ENCODE measurements at places on chromosomes 6 and 20.
A peak's percentile ranks its signal among the peaks of the same experiment; 100 is the strongest.

DNA sequence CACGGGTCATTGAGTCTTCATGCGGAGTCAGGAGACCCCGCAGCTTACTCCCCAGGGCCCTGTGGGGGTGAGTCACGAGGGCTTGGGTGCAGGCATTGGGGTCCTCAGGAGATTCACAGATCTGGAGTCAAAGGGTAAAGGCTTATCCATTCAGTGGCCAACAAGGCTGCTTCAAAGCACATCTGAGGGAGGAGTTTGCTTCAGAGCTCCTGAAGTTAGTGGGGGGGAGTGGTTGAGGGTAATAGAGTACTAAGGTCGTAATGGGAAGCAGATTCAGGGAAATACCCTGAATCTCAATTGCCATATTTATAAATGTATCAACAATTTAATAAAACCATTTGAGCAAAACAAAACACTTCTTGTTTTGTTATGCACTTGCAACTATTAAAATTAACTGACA lies 37.3 kb downstream of the SH3BGRL2 start:
- DNase-seq: no peak

DNA sequence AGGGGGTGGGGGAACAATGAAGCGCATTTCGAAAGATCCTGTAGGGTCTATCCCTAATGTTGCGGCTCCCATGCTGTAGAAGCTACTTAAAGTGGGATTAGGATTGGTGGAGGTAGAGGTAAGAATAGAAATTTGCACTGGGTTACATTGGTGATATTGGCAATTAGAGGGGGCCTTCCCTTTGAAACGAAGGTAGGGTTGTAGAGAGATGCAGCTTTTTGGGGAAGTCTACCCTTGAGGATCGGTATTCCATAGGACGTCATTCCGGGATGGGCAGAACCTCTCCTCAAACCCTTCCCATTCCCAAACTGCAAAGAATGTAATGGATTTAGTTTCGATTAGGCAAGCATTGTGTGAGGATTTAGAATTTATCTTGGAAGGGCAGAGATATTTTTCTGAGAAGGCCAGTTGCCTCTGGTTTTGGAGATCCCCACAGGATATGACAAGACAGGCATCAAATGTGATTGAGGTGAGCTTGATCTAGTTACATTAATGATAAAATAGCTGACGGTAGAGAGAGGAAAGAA lies 5.4 kb upstream of the ZNFX1 start:
- no peak for DNase-seq

DNA sequence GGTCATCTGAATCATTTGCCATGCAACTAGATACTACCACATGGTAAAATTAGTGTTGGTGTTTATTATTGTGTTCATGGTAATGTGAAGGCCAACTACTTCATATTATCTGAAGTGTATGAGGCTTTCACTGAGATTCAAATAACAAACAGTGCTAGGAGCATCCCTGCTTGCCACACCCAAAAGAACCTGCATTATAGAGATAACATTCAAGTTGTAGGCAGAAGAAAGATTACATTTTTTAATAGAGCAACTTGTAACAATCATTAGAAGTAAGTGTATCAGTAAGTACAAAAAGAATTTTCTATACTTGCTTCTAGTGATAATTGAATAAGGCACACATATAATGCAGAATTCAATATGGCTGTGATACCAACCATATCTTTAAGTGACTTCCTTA lies 49.8 kb downstream of the BCKDHB start:
- no peak for DNase-seq

DNA sequence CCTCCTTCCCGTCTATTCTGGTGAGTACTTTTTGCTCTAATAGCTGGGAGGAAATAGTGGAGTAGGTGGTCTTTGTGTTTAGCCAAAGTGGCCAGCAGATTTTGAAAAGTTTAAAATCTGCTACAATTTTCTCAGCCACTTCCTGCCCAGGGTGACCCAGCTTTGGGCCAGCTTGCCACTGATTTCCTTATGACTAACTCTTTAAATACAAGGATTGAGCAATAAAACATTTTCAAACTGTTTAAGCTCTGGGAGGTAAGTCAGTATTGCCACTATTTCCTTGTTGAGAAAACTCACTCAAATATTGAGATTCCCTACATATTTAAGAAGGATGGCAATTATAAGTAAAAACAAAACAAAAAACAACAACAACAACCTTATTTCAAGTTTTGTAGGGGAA lies 54.5 kb downstream of the TRMT11 start:
- DNase-seq: peak; percentile 25

- DNase-seq: no peak
Measured at GRCh38 chr6:148678682-148679081, 68.1 kb upstream of the UST start.

DNA sequence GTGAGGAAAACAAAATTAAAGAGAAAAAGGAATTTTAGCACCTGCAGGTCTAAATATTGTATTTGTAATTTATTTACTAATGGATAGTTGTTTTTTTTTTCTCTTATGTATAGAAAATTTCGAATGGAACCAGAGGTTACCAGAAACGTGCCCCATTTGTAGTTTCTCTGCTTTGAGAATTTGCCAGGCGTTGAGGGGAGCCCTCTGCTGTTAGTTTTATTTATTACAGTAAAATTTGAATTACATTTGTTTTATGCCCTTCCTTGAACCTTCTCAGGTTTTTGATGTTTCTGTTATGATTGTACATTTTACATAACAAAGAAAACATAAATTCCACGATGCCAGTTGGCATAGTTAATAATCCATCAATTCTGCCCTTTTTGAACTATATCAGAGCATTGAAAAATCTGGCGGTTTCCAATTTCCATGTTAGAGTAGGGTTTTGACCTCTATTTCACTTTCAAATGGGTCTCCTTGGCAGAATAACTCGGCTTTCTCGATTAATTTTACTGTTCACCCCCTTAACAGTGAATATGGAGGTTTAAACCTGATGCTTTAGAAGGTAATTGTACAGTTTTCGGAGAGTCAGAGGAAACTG lies 35.1 kb upstream of the RFPL4B start:
- peak; percentile 13 for DNase-seq

GRCh38 chr6:149864578-149865535 lies 698 bp upstream of the LRP11 start:
- DNase-seq: peak; percentile 47

DNA sequence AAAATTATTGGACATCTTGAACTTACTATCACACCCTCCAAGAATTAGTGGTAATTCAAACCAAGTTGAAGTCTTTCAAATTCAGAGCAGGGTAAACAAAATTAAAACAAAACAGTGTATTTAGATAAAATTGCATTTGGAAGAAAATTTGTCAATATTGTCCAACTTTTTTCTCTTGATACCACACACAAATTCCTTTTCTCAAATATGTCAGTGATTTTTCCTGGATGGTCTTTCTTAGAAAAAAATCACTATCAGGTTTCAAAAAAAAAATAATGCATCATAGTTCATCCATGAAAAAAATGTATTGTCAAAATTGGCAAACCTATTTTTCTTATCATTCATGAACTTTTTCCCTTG lies 667.1 kb downstream of the TENT5A start:
- DNase-seq: no peak

- DNase-seq: no peak
Measured at GRCh38 chr6:143941852-143942627, 66.0 kb downstream of the PLAGL1 start.

- no peak for DNase-seq
Measured at GRCh38 chr20:41392295-41392694, 25.7 kb upstream of the EMILIN3 start.

DNA sequence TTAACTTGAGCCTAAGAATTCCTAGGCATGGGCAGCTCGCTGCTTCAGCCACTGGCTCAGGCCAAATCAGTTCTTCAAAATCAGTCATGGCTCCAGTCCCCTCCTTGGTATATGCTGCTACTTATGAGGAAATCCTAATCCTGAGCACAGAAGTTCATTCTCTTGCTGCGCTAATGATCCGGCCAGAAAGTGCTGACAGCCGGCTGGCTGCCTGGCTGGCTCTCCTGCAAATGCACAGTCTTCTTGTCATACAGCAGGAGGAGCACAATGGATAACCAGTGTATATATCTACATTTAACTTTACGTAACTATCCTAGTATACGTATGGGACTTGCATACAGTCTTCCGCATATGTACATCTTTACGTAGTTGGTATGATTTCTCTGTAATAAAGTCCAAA lies 500.8 kb downstream of the PRKN start:
- no peak for DNase-seq

GRCh38 chr6:46719099-46719498 lies 16.1 kb downstream of the PLA2G7 start:
- no peak for DNase-seq

GRCh38 chr6:48036316-48036715 lies 74.7 kb downstream of the PTCHD4 start:
- no peak for DNase-seq

GRCh38 chr6:85461798-85462170 lies 11.9 kb downstream of the NT5E start:
- DNase-seq: no peak

DNA sequence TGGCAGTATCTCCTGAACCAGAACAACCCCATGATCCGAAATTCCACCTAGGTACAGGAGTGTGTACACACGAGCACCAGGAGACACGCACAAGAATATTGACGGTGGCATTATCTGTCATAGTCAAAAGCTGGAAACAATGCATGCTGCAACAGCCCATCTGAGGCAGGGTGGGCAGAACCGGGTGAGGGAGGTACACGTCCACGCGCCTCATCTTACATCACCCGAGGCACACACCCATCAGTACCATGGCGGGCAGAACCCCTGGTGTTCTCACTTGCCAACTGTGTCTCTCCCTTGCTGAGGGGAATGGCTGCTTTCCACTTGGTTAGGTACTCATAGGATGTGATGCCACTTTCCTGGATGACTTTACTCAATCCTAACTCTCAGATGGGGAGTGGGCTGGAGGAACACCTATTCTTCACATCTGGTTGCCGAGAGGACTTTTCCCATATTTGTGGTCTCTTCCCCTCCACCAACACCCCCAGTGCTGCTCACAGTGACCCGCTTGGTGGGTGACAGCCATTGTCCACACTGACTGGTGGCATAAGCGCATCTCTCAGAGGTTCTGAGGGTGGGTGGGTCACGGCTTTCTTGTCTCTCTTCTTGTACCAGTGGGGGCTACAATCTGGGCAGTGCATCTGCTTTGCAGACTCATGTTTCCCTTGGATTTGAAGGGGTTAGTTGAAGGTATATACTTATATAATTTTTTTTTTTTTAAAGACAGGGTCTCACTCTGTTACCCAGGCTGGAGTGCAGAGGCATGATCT lies 13.5 kb downstream of the PPP1R3G start:
- no peak for DNase-seq

- DNase-seq: no peak
Measured at GRCh38 chr20:7657569-7657968, 282.7 kb downstream of the HAO1 start.

GRCh38 chr6:23591761-23592160 lies 534.3 kb upstream of the NRSN1 start:
- no peak for DNase-seq

GRCh38 chr20:18057101-18057993 lies at the start of gene OVOL2:
Gene OVOL2 (minus strand): TSS chr20:18057916. CDS start chr20:18057634, 282 bp downstream.
- DNase-seq: no peak

GRCh38 chr6:27865850-27866356 lies 46.3 kb downstream of the OR2B2 start:
- no peak for DNase-seq

- no peak for DNase-seq
Measured at GRCh38 chr6:25064006-25064405, 128.2 kb upstream of the RIPOR2 start.

GRCh38 chr6:13046084-13046483 lies 282.3 kb downstream of the TBC1D7 start:
- DNase-seq: no peak

DNA sequence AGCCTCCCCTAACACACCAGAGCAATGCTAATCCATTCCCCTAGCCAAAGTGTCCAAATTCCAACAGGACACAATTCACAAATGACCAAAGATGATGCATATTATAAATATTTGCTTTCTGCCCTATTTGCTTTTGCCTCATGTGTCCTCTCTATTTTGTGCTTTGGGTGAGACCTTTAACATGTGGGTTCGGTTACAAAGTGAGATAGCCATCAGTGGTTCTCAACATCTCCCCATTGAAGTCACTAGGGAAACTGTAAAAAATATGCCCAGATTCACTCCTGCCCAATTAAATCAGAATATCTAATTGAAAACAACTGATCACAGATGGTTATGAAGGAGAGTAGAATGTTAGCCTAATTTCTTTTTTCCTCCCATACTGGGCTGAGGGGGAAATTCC lies 159.2 kb downstream of the MTFR2 start:
- no peak for DNase-seq

- no peak for DNase-seq
Measured at GRCh38 chr6:42268835-42269204, 51.2 kb upstream of the MRPS10 start.

DNA sequence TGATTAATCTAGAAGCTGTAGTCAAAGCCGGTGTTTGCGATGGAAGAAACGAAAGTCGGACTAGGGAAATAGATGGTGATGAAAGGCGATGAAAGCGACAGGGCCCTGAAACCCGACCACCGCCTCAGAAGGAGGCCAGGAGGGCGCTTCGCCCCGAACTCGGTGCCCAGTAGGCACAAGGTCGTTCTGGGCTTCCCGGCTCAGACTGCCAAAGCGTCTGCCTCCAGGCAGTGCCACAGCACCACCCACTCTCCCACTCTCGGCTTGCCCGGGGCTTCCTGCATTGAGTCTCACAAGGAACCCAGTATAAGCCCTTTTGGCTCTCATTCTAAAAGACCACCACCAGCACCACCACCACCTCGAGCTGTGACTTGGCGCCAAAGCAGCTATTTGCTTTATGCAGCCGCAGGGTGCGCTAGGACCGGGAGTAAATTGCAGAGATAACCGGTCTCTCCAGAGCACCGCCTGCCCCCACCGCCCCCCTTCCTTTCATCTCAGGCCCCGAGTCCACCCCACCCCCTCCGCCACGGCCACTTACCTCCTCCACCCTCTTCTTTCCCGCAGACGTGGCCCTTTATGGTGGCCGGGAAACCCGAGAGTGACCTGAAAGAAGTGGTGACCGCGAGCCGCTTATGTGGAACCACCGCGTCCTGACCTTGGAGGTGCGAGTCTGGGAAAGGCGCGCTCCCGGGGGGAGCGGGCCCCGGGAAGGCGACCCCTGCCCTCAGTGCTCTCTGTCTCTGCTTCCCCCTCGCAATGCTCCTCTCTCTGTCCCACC lies 2.4 kb downstream of the TCF21 start:
- DNase-seq: no peak

- DNase-seq: no peak
Measured at GRCh38 chr6:1893470-1894130, 283.9 kb downstream of the FOXC1 start.

DNA sequence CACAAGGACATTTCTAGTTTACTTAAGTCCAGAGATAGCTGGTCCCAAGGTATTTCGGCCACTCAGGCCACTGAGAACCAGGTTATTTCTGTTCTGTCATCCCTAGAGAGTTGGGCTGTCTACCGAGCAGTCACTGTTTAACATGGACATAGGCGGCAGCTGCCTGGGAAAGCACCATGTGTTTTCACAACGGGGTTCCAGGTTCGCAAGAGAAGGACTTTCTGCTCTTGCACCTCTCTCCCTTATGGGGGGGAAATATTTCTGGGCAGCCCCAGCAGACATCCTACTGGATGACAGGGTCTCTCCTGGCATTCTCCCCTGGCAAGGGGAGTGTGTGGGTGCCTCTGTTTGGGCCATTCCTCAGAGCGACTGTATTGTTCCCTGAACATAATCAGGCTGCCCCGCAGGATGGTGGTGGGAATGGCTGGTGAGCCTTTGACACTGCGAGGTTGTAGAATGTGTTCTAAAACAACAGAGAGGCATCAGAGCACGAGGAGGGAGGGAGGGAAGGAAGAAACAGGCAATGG lies 64.4 kb upstream of the DUSP22 start:
- DNase-seq: no peak
